ENCODE measurements at places on chromosomes 6 and 20.

DNA sequence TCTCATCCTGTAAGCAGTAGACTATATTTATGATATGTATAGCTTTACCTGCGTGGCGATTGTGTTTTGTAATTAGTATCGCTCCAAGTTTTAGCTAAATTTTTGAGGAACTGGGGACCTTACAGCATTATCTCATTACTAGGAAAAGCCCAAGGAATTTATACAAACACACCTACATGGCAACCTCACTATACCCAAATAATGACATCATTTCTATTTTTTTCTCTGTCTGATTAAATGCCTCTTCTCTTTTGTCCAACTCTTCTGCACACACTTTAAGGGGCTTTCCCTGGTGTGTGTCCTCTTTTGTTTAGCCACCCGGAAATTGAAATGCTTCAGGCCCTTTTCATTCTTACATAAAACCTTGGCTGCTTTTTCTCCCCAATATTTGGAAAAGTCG is 82.9 kb upstream of the EXOC2 start:
- no peak for DNase-seq

- no peak for DNase-seq
These were observed 50.6 kb downstream of the SOD2 start for GRCh38 chr6:159642481-159642880.

- DNase-seq, result no peak
These were observed 51.4 kb upstream of the TNFAIP3 start for GRCh38 chr6:137815692-137816091.

GRCh38 chr6:36822506-36823269 is 16.6 kb downstream of the CPNE5 start:
- no peak for DNase-seq

GRCh38 chr20:4613184-4613583 is 108.5 kb upstream of the PRND start:
- DNase-seq, result no peak

DNA sequence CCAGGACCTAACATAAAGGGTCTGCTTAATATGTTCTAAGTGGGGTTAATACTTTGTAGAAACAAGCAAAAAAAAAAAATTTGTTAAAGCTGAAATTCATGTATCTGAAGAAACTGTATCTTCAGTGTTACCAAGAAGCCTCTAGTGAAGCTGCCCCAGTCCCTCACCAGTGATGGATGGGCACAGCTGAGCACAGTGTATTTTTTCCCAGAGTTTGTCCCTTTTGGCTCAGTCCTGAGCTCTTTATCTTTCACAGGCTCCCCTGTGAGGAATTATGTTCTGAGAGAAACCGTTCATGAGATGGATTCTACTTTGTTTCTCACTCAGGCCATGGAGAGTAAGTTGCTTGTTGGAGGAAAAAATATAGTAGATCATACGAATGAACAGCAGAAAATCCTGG is 38.4 kb downstream of the KIF3B start:
- no peak for DNase-seq

GRCh38 chr6:87357479-87358196 is 13.0 kb downstream of the C6orf163 start:
- DNase-seq, result no peak

DNA sequence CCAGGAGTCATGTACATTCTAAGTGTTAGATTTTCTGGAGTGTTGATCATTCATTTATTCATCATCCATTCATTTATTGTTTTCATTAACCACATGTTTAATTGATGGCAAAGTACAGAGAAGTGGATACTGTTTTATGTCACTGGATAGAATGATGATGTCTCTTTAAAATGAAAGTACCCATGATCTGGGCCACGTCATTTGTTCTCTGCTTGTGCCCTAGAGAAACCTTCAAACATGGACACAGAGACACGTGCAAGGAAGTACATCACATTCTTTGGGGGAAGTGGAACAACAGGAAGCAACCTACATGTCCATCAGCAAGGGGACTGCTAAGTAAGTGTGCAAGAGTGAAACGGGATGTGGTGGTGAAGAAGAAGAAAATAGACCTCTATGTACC is 75.8 kb upstream of the TSHZ2 start:
- no peak for DNase-seq

DNA sequence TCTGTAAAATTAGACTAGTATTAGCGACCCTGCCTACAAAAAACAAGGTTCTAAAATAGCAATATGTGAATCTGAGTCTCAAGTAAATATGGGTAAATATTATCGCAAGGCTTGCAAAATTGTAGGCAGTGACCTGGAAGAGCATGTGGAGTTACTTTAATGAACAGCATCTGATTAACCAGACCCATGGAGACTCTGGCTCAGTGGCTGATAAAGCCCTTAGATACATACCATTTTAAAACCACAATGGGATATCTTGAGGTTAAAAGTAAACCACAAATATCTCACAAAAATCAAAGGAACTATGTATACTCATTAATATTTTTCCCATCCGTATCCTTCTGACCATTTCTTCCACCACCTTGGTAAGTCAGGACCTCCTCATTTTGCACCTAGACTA is 187.0 kb downstream of the MTFR2 start:
- DNase-seq, result no peak

GRCh38 chr20:61520076-61520892 is 268.2 kb downstream of the CDH4 start:
- DNase-seq, result no peak

DNA sequence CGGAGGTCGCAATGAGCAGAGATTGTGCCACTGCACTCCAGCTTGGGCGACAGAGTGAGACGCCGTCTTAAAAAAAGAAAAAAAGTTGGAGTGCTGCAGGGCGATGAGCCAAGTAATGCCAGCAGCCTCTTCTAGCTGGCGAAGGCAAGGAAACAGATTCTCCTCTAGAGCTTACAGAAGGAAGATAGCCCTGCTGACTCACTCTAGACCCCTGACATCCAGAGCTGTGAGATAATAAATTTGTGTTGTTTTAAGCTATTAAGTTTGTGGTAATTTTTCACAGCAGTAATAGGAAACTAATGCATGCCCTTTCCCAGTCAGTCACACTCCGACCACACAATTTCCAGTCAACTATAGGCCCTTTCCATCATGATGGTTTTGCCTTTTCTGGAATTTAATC is 16.4 kb downstream of the PRSS16 start:
- no peak for DNase-seq

- no peak for DNase-seq
These were observed 43.0 kb upstream of the PBOV1 start for GRCh38 chr6:138261116-138261780.

DNA sequence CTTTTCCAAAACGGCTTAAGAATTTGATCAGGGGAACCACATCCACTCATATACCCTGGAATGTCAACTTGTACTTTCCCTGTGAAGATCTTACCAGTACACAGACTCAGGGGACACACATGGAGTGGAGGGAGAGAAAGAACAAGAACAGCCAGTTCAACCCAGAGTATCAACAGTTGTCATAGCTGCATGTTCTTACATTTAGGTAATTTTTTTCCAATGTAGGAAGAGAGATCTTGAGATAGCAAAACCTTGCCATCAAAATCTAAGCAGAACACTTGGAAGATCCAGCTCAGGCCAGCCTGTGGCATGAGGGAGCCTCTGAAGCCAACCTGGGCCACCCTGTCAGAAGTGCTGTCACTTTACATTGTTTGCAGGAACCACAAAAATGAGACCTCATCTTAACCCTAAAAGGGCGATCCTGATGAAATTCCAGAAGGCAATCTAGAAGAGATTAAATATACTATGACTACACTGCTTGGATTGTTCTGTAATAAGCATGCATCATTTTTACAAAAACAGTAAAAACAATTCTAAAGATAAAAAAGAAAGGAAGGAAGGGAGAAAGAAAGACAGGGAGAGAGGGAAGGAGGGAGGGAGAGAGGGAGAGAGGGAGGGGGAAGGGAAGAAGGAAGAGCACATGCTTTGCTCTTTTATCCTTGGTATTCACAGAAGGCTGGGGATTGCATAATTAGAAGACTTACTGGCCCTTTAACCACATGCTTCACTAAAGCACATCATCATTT is 124.7 kb upstream of the TCF21 start:
- DNase-seq, result no peak

GRCh38 chr6:119052292-119052889 is 26.1 kb downstream of the FAM184A start:
- DNase-seq, result peak; percentile 8

- DNase-seq, result no peak
These were observed 141.7 kb upstream of the RPS6KA2 start for GRCh38 chr6:166768761-166769160.

GRCh38 chr20:8221887-8222419 is 89.9 kb downstream of the PLCB1 start:
- no peak for DNase-seq

- DNase-seq, result no peak
These were observed 121.2 kb downstream of the COL19A1 start for GRCh38 chr6:69987550-69987949.

GRCh38 chr20:39990692-39991091 is 698.3 kb downstream of the MAFB start:
- DNase-seq, result no peak

DNA sequence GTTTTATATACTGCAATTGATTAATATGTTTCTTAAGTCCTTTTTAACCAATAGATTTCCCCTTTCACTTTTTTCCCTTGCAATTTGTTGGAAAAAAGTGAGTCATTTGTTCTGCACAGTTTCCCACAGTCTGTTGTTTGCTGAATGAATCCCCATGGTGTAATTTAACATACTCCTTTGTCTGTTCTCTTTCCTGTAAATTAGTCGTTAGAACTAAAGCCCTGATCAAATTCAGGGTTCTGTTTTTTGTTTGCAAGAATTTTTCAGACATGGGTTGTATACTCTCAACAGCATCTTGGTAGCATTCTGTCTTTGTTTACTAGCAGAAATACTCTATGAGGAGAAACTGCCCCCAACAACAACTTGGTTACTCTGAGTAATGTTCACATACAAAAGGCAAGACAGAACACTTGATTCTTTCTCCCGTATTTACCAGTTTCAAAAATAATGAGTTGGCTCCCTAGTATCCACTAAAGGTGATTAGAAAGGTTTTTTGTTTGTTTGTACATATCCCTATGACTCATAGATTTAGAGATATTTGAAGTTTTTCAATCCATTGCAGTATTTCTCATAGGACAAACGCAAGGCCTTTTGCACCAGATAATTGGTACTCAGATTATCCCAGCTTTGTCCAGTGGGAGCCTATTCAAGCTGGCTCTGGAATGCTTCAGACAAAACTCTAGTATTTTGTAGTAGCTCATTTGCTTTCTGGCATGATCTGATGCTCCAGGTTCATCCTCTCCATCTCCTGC is 16.5 kb downstream of the BLOC1S5 start:
- DNase-seq, result no peak

GRCh38 chr6:13470238-13471140 is 16.9 kb downstream of the GFOD1 start:
- no peak for DNase-seq

DNA sequence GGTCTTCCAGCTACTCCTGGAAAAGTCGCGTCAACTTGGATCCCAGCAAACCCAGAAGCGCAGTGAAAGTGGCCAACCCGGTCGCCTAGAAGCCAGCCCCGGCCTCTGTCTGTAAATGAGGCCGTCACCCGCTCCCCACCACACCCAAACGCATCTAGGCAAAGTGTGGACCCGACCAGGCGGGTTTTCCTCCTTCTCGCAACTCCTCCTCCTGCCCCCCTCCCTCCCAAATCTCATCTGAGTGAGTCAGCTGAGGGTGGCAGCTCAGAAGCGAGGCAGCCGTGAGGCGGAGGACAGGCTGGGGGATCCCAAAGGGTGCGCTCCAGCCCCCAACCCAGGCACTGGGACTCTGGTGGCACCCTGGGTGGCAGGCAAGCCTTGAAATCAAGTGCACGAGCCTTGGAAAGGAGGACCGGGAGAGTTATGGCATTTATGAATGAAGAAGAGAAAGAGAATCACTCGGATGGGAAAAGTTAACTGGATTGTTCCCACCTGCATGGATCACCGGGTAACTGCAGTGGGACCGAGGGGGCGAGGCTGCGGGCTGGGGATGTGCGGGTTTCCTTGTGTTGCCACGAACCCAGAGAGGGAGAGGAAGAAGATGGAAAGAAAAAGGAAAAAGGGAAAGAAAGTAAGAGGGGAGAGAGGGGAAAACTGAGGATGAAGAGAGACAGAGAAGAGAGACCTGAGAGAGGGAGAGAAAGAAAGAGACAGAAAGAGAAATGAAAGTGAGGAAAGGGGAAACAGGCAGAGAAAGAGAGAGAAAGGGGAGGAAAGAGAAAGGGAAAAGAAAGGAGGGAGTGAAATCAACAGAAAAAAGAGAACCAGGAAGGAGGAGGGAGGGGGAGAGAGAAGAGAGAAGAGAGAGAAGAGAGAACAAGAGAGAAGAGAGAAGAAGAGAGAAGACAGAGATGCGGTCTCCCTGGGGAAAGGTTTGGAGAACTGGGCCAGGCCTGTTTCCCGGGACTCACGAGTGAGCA is at the start of gene APCDD1L:
Gene APCDD1L, minus strand, starts transcription at position 167 of the 980 bp plus-strand sequence. CDS start 692 bp downstream, outside the sequence.
- no peak for DNase-seq

- no peak for DNase-seq
These were observed 43.0 kb downstream of the PYGB start for GRCh38 chr20:25290646-25291431.

GRCh38 chr6:149960488-149960887 is 3.3 kb upstream of the ULBP1 start:
- no peak for DNase-seq

DNA sequence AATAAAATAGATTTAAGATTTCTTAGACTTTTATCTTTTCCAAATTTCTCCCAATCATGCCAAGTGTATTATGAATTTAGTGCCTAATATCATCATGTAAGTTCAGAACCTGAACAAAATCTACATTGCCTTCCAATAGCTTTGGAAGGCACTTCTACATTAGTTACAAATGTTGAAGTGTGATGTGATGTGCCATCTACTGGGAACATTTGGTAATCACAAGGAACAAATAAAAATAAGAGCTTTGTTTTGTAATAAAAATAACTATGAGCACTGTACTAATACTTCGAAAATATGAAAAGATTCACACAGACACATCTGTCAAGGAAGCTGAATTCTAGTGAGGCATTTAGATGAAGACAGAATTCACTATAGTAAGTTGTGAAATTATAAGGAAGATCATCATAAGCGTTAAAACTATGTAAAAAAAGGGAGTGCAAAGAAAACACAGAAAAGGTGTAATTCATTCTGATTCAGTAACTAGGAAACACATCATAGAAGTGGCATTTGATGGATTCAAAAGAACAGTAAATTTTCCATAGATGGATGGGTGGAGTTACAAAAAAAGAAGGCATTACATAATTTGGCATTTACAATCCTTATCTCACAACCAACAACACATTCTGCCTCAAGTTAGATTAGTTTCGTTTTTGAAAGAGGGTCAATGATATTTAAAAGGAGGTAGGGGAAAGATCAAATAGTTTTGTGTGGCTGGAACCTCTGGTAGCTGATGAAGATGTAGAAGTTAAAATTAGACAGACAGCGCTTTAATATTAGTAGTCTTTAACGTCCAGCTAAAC is 161.0 kb downstream of the ASCC3 start:
- no peak for DNase-seq

GRCh38 chr6:143955971-143956370 is 52.1 kb downstream of the PLAGL1 start:
- DNase-seq, result no peak

GRCh38 chr6:146903451-146903850 is 300.8 kb upstream of the STXBP5 start:
- DNase-seq, result no peak
